Jurkat, Clone E6-1 (cell line): ENCODE measurements at places on chromosomes 16 and 17.

- DNase-seq = no peak
Measured at GRCh38 chr17:48047113-48047740, 932 bp upstream of the NFE2L1 start.

DNA sequence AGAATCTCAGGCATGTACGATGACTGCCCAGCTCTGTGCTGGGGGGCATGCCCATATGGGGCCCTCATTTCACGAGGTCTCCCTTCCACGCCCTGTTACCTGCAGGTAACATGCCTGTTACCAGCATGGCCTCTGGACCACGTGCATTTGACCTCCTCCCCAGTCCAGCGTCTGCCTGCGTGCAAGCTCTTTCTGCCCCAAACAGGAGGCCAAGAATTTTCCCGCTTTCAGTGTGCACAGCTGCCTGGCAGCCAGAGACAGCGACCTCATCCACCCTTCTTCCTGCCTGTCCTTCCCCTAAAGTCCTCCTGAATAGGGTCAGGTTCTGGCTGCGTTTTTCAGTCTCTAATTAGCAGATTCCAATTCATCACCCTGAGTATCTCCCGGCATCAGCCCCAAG is 306.5 kb upstream of the ZFHX3 start:
- DNase-seq = no peak

GRCh38 chr17:66348584-66349165 is 46.3 kb downstream of the PRKCA start:
- no peak for DNase-seq

DNA sequence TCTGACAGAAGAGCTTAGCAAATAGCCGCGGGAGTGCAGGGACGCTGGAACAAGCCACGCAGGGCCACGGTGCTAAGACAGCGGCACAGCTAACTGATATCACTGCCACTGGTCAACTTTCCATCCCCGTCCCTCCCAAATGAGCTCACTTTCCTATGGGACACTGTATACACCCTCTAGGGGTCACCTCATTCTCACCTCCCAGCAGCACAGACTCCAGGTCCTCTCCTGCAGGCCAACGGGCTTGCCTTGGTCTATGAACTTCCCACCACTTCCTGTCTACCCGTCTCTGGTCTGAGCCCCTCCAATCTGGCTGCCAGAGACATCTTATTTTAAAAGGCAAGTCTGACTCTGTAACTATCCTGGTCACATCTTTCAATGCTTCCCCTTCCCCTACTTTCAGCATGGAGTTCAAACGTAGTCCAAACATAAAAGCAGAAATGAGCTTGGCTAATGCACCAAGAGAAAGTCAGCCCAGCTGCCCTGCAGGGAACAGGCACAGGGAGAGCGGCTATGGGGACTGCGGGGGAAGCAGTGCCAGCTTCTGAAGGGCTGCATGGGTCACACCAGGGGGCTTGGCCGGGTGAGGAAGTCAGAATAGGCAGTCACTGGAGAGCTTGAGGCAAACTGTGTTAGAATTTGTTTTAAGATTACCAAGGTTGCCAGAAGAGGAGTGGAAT is 26.3 kb upstream of the SLC38A8 start:
- DNase-seq = no peak

DNA sequence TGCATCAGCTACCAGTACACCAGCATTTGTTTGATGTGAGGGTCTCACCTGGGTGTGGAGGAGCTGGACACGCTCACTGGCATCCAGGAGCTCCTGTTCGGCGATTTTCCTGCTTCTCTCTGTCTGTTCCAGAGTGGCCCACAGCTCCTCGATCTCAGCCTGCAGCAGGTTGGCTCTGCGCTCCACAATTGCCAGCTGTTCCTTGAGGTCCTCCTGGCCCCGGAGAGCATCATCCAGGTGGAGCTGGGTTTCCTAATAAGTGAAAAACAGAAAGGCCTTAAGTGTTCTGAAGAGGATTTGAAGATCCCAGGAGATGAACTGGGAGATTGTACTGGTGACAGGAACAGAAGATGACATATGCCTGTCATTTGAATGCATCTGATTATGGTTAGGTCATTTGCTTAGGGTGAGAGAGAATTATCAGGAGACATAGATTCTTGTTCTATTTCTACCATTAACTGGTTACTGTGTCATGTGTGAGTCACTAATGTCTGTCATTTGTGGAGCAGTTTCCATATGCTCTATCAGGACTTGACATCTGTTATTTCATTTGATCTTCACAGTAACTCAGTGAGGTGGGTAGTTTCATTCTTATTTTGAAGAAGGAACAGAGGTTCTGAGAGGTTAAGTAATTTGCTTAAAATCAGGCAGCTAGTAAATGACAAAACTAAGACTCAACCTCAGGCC is 21.5 kb upstream of the MYH13 start:
- DNase-seq = no peak

DNA sequence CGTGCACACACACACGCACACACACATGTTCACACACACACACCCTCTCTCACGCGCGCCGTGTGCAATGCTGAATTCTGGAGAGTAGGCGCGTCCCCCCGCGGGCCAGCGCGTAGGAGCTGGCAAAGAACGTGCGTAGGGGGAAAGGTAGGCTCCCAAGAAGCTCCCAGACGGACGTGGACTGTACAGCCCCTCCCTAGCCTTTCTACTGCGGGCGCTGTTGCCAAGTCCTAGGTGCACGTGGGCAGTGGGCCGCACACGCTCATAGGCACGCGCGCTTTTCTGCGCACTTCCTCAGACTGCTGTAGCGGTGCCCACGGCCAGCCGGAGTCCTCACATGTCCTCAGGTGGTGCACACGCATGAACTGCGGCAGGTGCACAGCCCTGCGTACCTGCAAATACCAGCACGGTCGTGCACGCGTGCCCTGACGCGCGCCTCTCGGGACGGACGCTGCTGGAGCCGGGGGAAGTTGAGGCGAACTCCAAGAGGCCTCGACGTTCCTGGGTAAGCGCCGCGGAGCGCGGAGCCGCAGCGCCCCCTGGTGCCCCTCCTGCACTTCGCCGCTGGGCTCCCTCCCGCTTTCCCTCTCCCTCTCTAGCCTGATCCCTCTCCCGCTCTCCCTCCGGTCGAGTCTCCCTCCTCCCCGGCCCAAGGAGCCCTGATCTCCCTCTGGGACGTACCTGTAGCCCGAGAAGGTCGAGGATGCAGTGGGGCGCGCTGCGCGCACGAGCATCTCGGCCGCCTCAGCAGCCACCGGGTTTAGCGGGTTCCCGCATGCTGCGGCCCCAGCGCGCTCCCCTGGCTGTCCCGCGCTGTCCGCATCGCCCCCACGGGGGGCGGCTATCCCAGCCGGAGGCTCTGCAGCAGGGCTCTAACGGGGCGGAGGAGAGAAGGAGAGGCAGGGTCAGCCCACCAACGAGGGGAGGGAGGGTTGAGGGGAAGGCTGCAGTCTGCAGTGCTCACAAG is 749 bp downstream of the GRIN2A start:
- DNase-seq = peak; percentile 8

GRCh38 chr17:4806777-4807604 is at the start of gene PLD2:
Gene PLD2, plus strand, starts transcription at chr17:4807152. Its CDS starts 621 bp downstream, at chr17:4807773.
- DNase-seq = peak; percentile 64

GRCh38 chr17:44197980-44198720 is 1.5 kb downstream of the ATXN7L3 start:
- DNase-seq = peak; percentile 76

GRCh38 chr17:45143767-45144198 is 4.5 kb upstream of the HEXIM1 start:
- no peak for DNase-seq

GRCh38 chr16:12262454-12263180 is 286.1 kb downstream of the SNX29 start:
- DNase-seq = no peak

GRCh38 chr17:1958134-1958881 is 66.8 kb downstream of the RTN4RL1 start:
- no peak for DNase-seq

GRCh38 chr17:77434136-77435114 is 293.7 kb downstream of the SEC14L1 start:
- no peak for DNase-seq

DNA sequence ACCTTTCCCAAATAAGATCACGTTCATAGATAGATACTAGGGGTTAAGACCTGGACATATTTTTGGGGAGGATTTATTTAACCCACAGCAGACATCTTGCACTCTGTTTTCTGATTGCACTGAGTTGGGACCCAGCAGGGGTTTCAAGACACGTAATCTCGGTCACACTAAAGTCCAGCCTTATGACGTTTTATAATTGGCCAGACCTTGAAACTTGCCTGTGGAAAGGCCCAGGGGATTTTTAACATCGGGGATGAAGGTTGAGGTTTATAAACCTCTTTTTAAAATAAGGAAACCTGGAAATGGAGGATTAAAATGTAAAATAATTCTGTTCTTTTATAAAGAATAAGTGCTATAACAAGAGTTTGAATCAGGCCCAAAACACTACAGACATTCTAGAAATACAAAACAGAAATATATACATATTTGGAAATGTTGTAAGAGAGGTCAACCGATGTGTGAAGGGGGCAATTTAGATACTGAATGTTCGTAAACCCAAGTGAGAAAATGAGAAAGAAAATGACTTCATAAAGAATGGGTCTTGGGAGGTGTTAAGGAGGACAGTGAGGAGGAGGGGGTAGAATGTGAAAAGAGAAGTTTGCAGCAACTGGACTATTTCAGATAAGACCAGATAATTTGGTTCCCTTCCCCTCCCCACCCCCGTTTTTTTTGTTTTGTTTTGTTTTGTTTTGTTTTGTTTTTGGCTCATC is 61.1 kb upstream of the NOL11 start:
- DNase-seq = no peak

- DNase-seq = no peak
Measured at GRCh38 chr17:30271102-30271501, 20.6 kb downstream of the BLMH start.

GRCh38 chr16:81639348-81639747 is 139.7 kb upstream of the PLCG2 start:
- DNase-seq = no peak

DNA sequence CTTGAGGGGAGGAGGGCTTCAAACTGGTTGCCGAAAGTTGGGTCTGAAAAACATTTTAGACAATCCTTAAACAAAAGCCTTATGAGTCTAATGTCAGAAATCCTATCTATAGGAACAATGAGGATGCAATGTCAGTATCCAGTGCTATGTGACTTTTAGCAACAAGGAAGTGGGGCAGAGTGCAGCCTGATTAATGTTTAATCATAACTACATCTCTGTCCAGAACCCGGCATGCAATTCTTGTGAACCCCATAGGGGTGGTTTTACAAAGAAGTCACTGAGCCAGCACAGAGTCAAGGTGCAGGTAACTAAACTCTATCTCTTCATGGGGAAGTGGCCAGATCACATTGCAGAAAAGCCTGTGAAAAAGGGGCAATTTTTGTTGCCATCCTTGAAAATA is 267.5 kb downstream of the HS3ST4 start:
- no peak for DNase-seq

GRCh38 chr16:3717235-3718018 is at the start of gene TRAP1:
Gene TRAP1, minus strand, starts transcription at chr16:3717524. Its CDS starts 16 bp downstream, at chr16:3717508.
- DNase-seq = peak; percentile 58

DNA sequence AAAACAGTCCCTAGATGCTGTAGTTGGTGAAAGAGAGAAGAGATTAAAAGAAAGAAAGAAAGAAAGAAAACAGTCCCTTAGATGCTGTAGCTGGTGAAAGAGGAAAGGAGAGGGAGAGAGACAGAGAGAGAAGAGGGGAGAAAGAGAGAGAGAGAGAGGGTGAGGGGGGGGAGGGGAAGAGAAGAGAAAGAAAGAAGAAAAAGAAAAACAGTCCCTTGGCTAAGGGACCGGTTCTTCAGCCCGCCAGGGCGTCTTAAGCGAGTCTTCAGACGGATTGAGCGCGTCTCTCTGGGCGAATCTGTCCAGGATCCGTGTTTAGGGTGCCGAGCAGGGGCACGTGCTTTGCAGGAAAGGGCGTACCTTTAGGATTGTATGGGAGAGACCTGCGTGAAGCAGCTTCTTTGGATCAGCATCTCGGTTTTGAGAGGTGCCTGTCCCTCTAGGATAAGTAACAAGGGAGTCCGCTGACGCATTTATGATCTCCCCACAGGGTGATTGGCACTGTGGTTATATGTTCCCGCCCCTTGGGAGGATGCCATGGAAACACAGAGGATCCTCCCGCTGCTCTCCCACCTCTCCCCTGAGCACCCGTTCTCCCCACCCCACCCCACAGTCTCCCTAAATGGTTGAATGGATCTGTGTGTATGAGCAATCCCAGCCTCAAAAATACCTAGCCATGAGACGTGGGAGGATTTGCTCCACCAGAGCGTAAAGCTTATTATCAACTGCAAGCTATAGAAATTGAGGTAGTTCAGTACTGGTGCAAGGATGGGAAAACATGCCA is 16.7 kb downstream of the GNGT2 start:
- DNase-seq = no peak

- DNase-seq = no peak
Measured at GRCh38 chr17:74369221-74369620, 1.9 kb downstream of the GPR142 start.

DNA sequence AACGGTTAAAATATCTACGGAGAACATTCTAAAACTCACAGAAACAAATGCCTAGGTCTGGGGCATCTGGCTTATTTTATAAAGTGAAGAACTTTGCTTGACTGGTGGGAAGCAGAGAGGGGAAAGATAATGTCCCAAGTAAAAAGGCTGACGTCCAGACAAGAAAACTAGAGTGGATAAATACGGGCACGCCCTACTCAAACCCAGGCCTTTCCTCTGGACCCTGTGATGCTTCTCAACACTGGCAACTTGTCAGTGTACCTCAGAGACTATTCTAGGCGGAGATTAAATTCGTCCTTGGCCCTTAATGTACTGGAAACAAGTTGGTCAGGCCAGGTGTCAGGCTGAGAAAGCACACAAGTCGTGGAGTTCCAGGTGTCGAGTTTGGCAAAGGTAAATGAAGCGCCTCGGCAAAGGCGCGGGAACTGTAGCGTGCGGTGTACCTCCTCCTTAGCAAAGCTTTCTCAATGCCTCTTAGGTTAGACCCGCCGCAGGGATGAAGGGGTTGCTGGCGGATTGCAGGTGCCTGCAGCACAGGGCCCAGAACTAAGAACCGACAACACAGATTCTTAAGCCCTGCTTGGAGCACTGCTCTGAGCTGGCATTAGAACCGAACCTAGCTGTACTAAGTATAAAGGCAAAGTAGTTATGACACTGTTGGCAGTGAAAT is 668 bp upstream of the UNK start:
- no peak for DNase-seq
